ENCODE measurements at places on chromosomes 13 and 19.

DNA sequence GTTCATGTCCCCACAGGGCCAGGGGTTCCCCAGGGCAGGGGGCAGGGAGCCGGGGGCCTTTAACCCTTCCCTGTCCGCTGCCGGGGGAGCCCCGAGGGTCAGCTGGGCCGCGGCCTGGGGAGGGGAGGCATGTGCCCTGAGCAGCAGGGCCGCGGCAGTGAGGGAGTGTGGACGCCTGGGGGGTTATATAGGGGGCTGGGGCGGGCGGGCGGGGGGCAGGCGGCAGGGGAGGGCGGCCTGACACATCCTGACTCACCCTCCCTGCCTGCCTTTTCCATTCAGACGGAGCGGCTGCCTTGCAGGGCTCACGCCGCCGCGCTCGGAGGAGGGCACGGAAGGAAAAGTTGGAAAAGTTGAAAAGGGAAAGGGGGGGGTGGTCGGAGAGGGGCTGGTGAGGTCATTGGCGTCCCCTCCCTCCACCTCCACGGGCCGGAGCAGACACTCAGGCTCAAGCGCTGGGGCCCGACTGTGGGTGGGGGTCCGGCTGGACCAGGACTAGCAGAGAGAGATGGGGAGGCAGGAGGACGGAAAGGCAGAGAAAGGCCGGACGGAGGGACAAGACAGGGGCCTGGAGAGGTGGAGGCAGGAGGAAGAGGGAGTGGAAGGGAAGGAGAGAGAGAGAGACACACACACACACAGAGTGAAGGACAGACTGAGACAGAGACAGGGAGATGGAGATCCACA is at the start of gene IL11:
Gene IL11, minus strand, starts transcription at position 159 of the 684 bp plus-strand sequence. Its CDS starts 153 bp downstream, at position 6.
- no peaks in the 10 kb centered on the region for H3K27me3 ChIP-seq
- peaks cover 20% of the 10 kb centered on the region for H3K36me3 ChIP-seq
- H3K4me1 ChIP-seq: peaks cover 35% of the 10 kb centered on the region
- no peak for DNase-seq
- peak within 1 kb of the TSS; percentile 73 for H3K4me3 ChIP-seq

GRCh38 chr19:13968999-13969398 is 16.7 kb downstream of the DCAF15 start:
- H3K27ac ChIP-seq: no peak overlapping the region
- peaks cover 65% of the 10 kb centered on the region for H3K36me3 ChIP-seq
- H3K4me3 ChIP-seq: no peak overlapping the region
- H3K4me1 ChIP-seq: no peaks in the 10 kb centered on the region
- DNase-seq: no peak
- H3K27me3 ChIP-seq: no peaks in the 10 kb centered on the region

- H3K36me3 ChIP-seq: no peaks in the 10 kb centered on the region
- DNase-seq: no peak
- H3K27ac ChIP-seq: no peak overlapping the region
Measured at GRCh38 chr13:92612892-92613291, 613.7 kb upstream of the GPC6 start.

GRCh38 chr19:1859331-1859781 is 4.0 kb downstream of the KLF16 start:
- DNase-seq: no peak
- H3K4me1 ChIP-seq: peaks cover 36% of the 10 kb centered on the region
- H3K36me3 ChIP-seq: no peaks in the 10 kb centered on the region
- H3K27ac ChIP-seq: no peak overlapping the region
- peaks cover 10% of the 10 kb centered on the region for H3K27me3 ChIP-seq

- no peak overlapping the region for H3K4me3 ChIP-seq
- H3K4me1 ChIP-seq: peaks cover 29% of the 10 kb centered on the region
- H3K36me3 ChIP-seq: peaks cover 23% of the 10 kb centered on the region
- peak overlapping the region; percentile 80 for H3K27ac ChIP-seq
- H3K27me3 ChIP-seq: no peaks in the 10 kb centered on the region
Measured at GRCh38 chr19:47190167-47190727, 40.8 kb downstream of the BBC3 start.

DNA sequence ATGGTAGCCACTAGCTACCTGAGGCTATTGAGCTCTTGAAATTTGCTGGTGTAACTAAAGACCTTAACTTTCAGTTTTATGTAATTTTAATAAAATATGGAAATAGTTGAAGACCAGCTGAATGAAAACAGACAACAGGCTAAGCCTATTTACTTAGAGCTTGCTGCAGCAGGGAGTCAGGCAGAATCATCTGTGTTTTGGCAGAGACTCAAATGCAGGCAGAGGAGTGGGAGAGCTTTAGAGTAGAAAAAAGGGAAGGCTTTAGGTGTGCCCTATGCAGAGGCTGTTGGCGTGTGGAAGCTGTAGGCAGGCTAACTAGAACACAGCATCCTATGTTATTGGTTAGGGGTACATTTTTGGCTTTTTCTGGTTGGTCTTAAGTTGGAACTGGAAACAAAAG is 304.9 kb upstream of the NBEA start:
- no peak overlapping the region for H3K4me3 ChIP-seq
- no peak overlapping the region for H3K27ac ChIP-seq
- no peaks in the 10 kb centered on the region for H3K36me3 ChIP-seq
- H3K27me3 ChIP-seq: no peaks in the 10 kb centered on the region

GRCh38 chr19:29622166-29623070 is 16.3 kb downstream of the POP4 start:
- no peak overlapping the region for H3K4me3 ChIP-seq
- no peak overlapping the region for H3K27ac ChIP-seq
- H3K4me1 ChIP-seq: no peaks in the 10 kb centered on the region
- no peaks in the 10 kb centered on the region for H3K27me3 ChIP-seq

GRCh38 chr13:21385710-21386109 is 73.4 kb downstream of the ZDHHC20 start:
- H3K4me1 ChIP-seq: no peaks in the 10 kb centered on the region
- H3K27me3 ChIP-seq: no peaks in the 10 kb centered on the region
- no peak for DNase-seq
- peaks cover 6% of the 10 kb centered on the region for H3K36me3 ChIP-seq
- H3K27ac ChIP-seq: no peak overlapping the region

Measured in trophoblast cell (in vitro differentiated cells and primary cell).